ENCODE measurements at places on chromosomes 7 and 10.

DNA sequence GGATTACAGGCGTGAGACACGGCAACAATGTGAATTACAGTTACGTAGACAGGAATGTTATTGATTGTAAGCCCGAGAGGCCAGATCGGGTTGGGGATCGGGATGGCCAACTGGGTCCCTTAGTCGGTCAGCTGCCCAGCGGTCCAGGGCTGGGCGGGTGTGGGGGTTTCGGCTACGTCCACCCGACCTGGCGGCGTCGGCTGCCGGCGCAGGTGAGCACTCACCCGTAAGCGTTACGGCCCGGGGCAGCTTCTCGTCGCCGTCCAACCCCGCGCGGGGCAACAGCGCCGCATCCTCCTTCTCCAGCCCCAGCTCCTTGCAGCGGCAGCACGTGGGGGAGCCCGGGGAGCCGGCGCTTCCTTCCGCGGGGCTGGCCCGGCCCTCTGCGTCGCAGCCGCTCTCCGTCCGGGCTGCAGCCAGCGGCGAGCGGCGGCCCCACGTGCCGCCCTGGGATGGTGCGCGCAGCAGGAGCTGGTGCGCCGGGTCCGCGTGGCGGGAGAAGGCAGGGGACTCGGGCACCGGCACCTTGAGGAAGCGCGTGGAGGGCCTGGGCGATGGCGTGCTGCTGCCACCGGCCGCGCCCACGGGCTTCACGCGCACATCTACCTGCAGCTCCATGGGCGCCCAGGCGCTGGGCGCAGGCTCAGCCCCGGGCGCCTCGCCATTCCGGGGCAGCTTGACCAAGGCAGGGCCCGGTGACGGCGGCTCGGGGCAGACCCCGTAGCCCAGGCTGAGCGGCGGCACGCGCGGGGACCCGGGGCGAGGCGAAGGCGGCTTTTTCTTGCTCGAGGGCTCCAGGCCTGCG lies 609 bp downstream of the KLRG2 start:
- peak; percentile 13 for DNase-seq

DNA sequence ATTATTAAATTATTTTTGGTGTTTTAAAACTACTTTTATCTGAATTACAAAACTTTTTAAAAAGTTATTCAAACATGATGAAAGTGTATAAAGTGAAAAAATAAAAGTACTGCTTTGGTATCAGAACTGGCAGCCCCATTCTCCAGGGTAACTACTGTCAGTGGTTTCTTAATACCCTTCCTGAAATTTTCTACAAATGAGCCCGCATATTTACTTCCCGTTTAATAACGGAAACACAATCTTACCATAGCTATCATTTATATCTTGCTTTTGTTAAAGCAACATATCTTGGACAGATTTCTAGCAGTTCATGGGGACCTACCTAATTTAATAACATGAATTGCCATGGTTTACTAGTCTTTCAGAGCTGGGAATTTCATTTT lies 249.9 kb downstream of the RNLS start:
- no peak for DNase-seq

GRCh38 chr7:106501605-106502580 lies 159.1 kb downstream of the CCDC71L start:
- DNase-seq: no peak

DNA sequence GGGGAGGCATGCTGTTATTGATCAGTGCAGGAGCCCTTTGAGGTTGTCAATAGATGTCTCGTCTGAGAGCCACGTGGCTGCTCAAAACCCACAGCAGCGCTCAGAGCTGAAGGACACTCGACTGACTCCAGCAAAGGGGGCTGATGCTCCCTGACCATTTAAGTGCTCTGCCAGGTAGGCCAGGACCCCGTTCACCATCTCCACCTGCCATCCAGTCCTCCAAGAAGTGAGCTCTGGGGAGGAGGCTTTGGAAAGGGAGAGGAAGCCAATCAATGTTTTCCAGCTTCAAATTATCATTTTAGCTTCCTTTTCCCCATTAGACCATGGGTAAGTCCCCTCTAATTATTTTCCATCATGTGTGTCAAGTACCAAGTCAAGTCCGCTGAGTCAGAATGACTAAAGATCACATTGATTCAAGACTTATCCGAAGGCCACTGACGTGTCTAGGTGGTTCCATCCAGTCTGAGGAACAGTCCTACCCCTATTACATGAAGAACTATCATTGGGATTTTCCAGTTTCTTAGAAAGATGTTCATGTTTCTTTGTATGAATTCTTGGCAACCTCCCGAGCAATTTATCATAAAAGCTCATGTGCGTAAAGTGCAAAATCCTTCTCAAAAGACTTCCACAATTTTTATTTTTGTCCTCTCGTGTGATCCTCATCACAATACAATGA lies 302.6 kb upstream of the LYZL1 start:
- no peak for DNase-seq

DNA sequence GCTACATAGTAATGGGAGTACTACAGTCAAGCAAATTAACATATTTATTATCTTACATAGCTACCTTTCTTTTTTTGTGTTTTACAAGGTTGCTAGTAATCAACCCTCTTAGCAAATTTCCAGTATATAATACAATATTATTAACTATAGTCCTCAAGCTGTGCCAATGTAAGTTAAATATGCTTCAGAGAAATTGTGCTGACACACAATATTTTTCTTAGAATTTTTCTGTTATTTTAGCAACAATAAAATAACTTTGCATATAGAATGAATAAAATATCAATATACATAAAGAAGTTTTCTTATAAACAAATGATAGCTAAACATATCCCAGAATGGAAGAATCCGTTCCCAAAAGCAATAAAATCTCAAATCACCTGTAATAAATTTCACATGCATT lies 1605.1 kb downstream of the REEP3 start:
- no peak for DNase-seq

DNA sequence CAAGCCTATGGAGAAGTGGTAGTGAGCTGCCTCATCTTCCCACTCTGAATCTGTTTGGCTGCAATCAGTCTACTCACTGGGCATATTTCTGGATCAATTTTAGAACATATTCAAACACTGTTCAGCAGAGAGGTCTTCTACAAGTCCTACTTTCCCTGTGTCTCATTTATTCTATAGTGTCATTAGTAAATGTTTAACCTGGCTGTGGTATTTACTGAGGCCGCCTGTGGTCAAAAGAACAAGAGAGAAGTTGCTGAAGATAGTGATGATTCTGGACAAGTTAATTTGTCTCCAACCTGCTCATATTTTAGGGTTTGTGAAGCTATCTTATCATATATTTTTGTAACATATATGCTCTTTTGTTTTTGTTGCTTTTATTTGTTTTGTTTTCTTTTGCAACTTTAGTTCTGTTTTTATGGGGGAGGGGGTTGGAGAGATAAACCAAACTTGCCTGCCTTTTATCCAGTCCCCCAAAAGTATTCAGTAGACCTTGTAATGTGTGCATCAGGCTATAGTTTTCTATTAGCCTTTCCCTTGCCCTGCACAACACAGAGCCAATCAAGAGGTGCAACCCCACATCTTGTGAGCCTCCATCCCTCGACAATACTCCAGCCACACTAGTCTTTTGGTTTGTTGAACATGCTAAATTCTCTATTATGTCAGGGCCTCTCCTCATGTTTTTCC lies 362.8 kb upstream of the MBL2 start:
- no peak for DNase-seq

DNA sequence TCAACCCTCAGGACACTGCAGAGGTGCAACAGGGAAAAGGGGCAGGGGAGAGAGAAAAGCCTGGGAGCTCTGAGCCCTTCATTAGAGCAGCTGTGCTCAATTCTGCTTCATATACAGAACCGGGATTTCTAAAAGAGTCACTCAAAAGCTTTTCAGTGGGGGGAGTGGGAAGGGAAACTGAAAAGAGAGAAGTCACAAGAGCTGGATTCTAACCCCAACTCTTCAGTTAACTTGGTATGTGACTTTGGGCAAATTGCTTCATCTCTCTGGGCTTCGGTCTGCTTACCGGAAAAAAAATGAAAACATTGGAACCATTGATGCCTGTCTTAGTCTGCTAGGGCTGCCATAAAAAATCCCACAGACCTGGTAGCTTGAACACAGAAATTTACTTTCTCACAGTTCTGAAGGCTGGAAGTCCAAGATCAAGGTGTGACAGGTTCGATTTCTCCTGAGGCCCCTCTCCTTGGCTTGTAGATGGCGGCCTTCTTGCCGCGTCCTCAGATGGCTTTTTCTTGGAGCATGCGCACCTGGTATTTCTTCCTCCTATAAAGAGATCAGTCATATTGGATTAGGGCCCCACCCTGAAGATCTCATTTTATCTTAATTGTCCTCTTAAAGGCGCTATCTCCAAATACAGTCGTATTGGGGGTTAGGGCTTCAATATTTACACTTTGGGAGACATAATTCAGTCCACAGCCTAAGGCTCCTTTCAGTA lies 118.3 kb upstream of the KMT2E start:
- no peak for DNase-seq

DNA sequence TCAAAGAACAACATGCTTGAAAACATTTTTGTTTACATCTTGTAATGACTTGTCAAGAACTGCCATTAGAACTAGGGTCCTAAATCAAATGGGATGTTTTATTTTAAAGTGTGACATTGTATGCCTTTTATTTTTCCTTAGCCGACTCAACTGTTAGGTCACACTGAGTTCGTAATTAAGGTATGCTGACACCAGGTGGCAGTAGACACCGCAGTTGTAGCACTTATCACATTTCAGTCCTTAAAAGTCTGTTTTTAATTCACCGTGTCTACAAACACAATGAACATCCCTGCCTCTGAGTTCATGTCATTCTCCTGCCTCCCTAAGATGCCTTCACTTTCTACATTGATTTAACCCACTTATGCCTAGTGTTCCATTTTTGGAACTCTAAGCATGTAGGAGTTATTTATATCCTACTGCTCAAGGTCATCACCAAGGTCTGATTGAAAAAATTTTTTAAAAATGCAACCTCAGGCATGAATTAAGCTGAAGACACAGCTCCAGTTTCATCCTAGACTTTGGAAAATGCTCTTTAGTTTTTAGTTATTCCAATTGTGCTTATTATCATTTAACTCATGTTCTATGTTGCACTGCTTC lies 186.1 kb downstream of the BMPER start:
- no peak for DNase-seq

GRCh38 chr7:39125846-39126245 lies 148.1 kb downstream of the POU6F2 start:
- DNase-seq: no peak

- no peak for DNase-seq
Observed at GRCh38 chr7:70738151-70738885, 393.6 kb upstream of the GALNT17 start.

GRCh38 chr7:6407434-6407833 lies 40.3 kb downstream of the DAGLB start:
- DNase-seq: no peak

DNA sequence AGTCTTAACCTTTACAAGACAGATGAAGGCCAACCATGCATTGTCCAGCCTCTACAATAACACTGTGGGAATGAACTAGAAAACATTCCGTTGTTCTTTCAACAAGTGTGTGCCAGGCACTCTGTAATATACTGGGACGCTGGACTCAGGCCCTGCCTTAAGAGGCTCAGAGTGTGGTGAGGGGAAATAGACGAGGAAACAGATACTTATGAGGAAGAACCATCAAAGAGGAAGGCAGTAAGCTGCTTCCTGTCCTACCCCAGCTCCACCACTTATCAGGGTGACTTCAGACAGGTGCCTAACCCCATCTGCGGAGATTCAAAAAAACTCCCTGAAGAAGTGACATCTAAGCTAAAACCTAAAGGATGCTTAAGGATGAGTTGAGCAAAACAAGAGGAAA lies 8.9 kb upstream of the TRIM8 start:
- DNase-seq: peak; percentile 22

GRCh38 chr7:48388911-48389310 lies 217.7 kb downstream of the ABCA13 start:
- DNase-seq: no peak

GRCh38 chr10:114100848-114101741 lies 57.4 kb downstream of the ADRB1 start:
- no peak for DNase-seq

DNA sequence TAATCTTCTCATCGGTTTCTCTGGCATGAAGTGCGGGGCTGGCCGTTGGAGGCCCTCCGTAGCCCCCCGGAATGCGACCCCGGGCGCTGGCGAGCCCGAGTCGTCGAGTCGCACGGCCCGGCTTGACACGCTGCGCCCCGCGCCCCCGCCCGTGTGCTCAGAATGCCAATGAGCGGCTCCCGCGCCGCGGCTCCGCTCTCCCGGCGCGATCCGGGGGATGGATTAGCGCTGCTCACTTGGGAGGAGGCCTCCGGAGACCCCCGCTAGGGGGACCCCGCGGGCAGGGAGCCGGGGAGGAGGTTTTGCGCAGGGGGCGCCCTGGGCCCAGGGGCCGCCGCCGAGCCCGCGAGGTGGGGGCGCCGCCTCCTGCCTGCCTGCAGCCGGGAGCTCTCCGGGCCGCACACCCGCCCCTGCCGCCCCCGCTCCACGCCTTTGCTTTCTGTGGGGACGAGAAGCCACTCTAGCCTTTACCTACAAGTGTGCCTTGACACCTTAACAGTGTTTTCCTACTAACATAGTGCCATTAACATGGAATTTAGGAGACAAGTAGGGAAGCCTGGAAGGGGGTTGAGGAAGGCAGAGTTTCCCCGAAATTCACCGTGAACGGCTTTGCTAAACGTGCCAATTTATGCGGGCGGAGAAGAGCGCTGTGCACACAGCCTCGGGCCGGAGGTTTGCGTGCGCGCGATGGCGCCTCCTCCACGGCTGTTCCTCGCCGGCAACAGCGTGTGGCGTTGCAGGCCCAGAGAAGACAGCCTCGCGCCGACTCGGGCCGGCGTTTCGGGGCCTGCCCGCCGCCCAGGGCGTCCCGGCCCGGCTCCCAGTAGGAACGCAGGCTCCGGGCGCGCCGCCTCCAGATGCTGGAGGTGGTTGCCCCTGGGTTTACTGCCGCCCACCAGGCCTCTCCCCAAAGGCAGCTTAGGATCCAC lies 7.1 kb downstream of the SHH start:
- DNase-seq: peak; percentile 24

- DNase-seq: no peak
Observed at GRCh38 chr7:100472854-100473499, 6.0 kb downstream of the TSC22D4 start.

DNA sequence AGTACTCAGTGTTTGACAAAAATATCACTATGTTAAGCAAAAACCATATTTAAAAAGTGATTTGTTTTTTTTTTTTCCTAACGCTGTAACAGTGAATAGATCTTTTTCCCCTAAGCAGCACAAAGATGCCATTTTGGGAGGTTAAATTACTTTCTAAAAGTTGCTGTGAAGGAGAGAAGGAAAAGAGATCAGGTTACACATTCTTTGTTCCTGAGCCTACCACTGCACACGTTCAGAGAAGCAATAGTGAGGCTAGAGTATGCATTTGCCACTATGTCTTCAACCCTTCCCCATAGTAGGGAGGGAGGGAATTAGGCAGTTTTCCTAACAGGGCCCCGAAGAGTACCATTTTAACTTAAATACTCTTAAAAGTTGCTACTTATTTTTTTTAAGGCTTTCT lies 38.9 kb downstream of the BMPR1A start:
- no peak for DNase-seq

- no peak for DNase-seq
Observed at GRCh38 chr10:79013406-79013987, 55.3 kb upstream of the ZMIZ1 start.

DNA sequence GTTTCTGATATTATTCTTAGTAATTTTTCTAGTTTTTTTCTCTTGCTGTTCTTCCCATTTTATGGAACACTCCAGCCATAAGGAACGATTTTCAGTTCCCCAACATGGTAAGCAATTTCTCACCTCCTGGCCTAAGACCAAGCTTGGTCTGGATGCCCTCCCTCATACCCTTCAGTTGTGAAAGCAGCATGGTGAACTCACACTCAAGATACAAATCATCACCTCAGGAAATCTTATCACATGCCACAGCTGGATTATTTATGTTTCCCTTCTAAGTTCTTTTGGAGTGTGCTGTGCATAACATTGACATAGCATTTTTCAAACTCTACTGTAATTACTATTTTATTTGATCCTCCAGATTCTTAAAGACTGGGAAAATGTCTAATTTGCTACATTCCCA lies 216.6 kb downstream of the AGMO start:
- no peak for DNase-seq
